ENCODE measurements at places on chromosomes 12 and 14. TPM values are rescaled to one million over a fixed set of nuclear protein-coding genes. Genes with fewer than 3 reads are reported as not detected.

DNA sequence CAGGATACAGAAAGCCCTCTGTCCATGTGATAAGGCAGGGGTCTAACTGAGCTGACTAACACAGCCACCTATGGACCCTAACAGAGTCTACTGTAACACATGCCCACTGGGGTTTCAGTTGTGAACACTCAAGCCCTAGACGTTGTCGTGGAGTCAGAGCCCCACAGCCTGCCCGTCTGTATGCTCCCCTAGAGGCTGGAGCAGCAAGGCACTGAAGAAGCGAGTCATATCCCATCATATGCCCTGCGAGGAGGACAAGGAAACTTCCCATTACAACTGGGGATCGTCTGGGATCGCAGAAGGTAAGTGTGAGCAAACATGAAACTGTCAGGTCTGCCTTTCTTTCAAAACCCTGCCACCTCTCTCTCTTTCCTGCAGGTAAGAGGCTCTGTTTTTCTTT lies 138.1 kb downstream of the GPR65 start:
- H3K4me1 ChIP-seq = no peaks in the 10 kb centered on the region
- H3K27ac ChIP-seq = no peak overlapping the region
- H3K27me3 ChIP-seq = peaks cover 1% of the 10 kb centered on the region

Gene KRT77
- total RNA-seq = not detected

Gene SDR9C7
- total RNA-seq = not detected

DNA sequence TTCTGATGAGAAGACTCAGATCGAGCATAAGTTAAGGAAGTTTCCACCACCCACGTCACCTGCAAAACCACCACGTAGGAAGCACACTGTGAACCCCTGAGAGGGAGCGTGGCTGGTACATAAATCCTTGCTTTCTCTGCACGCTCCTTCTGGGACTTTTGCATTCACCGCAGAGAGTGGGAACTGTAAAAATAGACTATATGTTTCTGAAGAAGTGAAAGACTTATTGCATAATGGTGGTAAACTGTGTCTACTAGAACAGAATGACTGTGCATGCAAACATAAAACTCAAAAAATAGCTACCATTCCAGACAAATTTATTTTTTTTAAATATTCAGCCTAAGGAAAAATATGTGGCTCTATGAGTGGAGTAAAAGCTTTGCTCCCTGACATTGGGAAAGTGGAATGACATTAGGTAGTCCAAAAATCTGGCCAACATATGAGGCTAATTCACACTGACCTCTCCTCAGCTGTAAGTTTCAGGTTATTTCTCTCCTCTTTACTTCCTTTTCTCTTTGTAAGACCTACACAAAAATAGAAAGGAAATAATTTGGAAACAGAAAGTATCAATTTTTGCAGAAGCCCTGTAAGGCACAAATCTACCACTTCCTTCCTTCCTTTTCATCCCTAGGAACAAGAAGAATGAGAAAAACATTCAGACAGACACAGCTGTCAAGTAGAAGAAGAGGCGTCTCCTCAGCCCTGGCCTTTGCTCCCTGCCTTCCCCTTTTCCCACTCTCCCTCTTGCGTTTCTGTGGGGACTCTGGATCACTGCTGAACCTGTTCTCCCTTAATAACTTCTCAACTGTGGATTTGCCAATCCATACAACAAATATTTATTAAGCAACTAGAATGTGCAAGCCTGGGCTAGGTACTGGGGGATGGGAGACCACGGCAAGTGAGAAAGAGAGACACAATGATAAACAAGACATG lies 264.3 kb upstream of the FOXN3 start:
- peaks cover 33% of the 10 kb centered on the region for H3K4me1 ChIP-seq
- DNase-seq = peak; percentile 82
- peaks cover 9% of the 10 kb centered on the region for H3K36me3 ChIP-seq
- H3K4me3 ChIP-seq = peak overlapping the region; percentile 30
- peak overlapping the region; percentile 82 for H3K27ac ChIP-seq
- no peaks in the 10 kb centered on the region for H3K27me3 ChIP-seq

Measured in activated CD4-positive, alpha-beta memory T cell treated with anti-CD3 and anti-CD28 coated beads for 36 hours (primary cell).